Panc1 (cell line): ENCODE measurements at places on chromosomes 13 and 19.
A peak's percentile ranks its signal among the peaks of the same experiment; 100 is the strongest.

- no peaks in the 10 kb centered on the region for H3K27me3 ChIP-seq
- DNase-seq, result no peak
- no peak overlapping the region for H3K4me3 ChIP-seq
- no peaks in the 10 kb centered on the region for H3K36me3 ChIP-seq
Measured at GRCh38 chr13:37453246-37453645, 145.3 kb downstream of the POSTN start.

DNA sequence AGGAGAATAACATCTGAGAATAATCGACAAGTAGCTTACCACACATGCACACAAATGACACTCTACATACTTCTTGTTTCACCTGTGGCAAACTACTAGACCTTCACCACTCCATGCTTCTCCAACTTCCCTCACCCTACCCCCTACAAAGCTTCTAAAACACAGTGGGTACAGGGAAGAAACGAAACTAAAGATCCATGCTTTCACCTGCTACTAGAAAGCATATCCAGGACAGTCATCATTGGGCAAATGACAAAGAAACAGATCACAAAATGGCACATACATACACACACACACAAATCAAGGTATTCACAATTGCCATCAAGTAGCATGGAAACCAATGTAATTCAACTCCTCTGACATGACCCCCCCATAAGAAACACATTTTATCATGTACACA lies 10.6 kb downstream of the BRD4 start:
- H3K4me3 ChIP-seq, result no peak overlapping the region
- H3K27me3 ChIP-seq, result no peaks in the 10 kb centered on the region
- no peak for DNase-seq

DNA sequence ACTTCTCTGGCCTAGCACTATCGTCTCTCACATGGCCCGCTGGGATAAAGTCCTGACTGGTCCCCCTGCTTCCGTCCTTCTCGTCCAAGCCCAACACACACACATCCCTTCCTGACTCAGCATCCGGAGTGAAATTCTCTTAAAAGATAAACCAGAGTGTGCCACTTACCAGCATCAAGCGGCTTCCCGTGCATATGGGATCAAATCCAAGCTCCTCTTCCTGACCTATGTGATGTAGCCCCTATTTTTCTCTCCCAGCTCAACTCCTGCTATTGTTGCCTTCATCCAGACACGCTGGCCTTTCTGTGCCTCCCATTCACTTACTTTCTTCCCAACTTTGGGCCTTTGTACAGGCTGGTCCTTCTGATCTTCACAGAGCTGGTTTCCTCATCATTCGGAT lies 530.4 kb downstream of the DIAPH3 start:
- DNase-seq, result no peak
- H3K4me1 ChIP-seq, result no peaks in the 10 kb centered on the region
- H3K36me3 ChIP-seq, result no peaks in the 10 kb centered on the region
- H3K27me3 ChIP-seq, result no peaks in the 10 kb centered on the region

DNA sequence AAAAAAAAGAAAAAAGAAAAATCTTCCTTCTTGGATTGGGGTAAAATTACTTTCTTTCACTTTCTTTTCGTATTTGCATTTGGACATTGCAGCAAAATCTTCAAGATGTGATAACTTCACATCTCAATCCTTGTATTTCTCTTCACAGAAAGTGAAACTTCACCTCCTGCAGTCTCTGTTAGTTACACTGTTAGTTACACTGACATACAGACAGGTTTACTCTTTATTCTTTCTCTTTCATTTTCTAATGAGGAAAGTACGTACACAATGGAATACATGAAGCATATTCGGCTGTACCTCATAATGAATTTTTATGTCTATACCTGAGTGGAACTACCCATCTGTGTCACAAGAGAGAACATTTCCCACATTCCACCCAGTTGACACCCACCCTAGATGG lies 459.1 kb upstream of the GPC6 start:
- DNase-seq, result no peak
- no peaks in the 10 kb centered on the region for H3K36me3 ChIP-seq
- H3K4me3 ChIP-seq, result peak overlapping the region; percentile 17
- no peaks in the 10 kb centered on the region for H3K4me1 ChIP-seq
- H3K27ac ChIP-seq, result no peak overlapping the region
- no peaks in the 10 kb centered on the region for H3K27me3 ChIP-seq

DNA sequence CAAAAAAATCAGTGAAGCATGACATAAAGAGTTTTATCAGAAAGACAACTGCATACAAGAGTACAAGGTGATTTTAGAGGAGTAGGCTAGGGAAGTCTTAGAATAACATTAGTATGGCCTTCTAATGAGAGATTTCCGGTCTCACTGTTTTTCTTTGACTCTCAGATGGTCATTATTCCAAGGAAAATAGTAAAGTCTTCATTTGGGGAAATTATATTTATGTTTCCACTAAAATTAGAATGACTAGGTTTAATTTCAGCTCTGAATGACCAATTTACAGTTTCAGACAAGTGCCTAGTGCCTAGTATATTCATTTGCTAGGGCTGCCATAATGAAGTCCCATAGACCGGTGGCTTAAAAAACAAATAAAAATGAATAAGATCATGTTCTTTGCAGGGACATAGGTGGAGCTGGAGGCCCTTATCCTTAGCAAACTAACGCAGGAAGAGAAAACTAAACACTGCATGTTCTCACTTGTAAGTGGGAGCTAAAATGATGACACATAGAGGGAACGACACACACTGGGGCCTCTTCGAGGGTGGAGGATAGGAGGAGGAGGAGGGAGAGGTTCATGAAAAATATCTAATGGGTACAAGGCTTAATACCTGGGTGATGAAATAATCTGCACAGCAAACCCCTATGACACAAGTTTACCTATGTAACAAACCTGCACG lies 303.1 kb downstream of the PCDH9 start:
- no peak for DNase-seq
- no peaks in the 10 kb centered on the region for H3K27me3 ChIP-seq
- H3K4me3 ChIP-seq, result no peak overlapping the region
- no peaks in the 10 kb centered on the region for H3K4me1 ChIP-seq

- H3K27ac ChIP-seq, result no peak overlapping the region
- no peaks in the 10 kb centered on the region for H3K36me3 ChIP-seq
- DNase-seq, result no peak
- no peaks in the 10 kb centered on the region for H3K27me3 ChIP-seq
- H3K4me1 ChIP-seq, result no peaks in the 10 kb centered on the region
- no peak overlapping the region for H3K4me3 ChIP-seq
Measured at GRCh38 chr13:58921129-58921528, 1242.6 kb downstream of the DIAPH3 start.

GRCh38 chr13:31749929-31750328 lies 10.6 kb downstream of the RXFP2 start:
- H3K36me3 ChIP-seq, result no peaks in the 10 kb centered on the region
- H3K4me1 ChIP-seq, result no peaks in the 10 kb centered on the region
- H3K4me3 ChIP-seq, result no peak overlapping the region
- no peak overlapping the region for H3K27ac ChIP-seq
- H3K27me3 ChIP-seq, result peaks cover 9% of the 10 kb centered on the region
- DNase-seq, result no peak

DNA sequence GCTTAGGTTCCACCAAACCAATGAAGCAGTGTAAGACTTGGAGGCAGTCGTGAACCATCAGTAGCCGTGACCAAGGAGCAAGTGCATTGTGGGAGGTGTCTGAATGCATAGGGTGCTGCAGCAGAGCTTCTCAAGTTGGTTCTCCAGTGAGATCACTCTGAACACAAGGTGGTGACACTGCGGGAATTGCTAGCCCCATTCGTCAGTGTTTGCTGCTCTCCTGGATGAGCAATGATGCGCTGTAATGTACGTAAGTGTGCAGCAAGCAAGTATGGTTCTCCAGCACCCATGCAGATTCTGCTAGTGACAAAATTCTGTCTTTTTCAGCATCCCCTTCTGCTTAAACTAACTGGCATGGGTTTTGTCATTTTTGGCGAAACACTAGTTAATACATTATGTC lies 97.6 kb upstream of the HTR2A start:
- H3K27ac ChIP-seq, result no peak overlapping the region
- no peaks in the 10 kb centered on the region for H3K4me1 ChIP-seq
- DNase-seq, result no peak

- no peak for DNase-seq
- no peaks in the 10 kb centered on the region for H3K4me1 ChIP-seq
- no peak overlapping the region for H3K27ac ChIP-seq
Measured at GRCh38 chr19:15173746-15174404, 26.9 kb downstream of the NOTCH3 start.

DNA sequence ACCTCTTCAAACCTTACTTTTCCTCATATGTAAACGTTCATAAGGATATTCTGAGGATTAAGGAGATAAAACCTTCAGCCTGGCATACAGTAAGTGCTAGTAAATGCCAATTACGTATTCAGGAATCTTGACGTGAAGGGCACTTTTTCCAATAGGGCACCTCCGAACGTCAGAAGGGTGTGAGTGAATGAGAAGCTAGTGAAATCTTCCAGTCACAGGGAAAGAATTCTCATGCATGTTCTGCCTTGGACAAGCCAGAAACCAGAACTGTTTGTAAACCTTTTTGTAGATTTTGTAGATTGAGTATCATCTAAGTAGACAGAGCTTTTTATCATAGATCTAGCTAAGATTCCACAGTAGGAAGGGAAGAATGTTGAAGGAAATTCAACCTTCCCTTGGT lies 16.5 kb downstream of the DGKH start:
- H3K27me3 ChIP-seq, result no peaks in the 10 kb centered on the region
- no peaks in the 10 kb centered on the region for H3K4me1 ChIP-seq
- DNase-seq, result no peak

- H3K4me3 ChIP-seq, result peak overlapping the region; percentile 90
- peaks cover 4% of the 10 kb centered on the region for H3K4me1 ChIP-seq
- peaks cover 3% of the 10 kb centered on the region; the same call in 1 of the 2 replicates for H3K36me3 ChIP-seq
- H3K27ac ChIP-seq, result peak overlapping the region; percentile 84
Measured at GRCh38 chr13:113297370-113298042, 467 bp downstream of the LAMP1 start.

DNA sequence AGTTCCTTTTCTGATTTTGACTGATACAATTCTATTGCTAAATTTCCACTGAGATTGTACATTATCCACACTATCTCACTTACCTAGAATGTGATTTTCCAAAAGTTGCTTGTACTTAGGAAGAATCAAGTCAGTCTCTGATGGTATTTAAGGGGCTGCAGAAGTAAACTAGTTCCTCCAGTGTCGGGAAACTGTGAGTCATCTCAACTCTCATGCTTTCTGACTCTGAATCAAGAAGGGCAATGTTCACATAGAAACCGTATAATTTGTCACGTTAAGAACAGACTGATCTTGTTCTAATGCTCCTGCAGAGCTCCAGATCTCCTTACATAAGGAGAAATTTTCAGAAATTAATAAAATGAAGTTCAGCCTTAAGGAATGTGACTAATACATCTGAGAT lies 369.3 kb downstream of the KLF5 start:
- DNase-seq, result no peak
- no peaks in the 10 kb centered on the region for H3K4me1 ChIP-seq
- H3K4me3 ChIP-seq, result no peak overlapping the region
- no peak overlapping the region for H3K27ac ChIP-seq
- no peaks in the 10 kb centered on the region for H3K27me3 ChIP-seq
- no peaks in the 10 kb centered on the region for H3K36me3 ChIP-seq

DNA sequence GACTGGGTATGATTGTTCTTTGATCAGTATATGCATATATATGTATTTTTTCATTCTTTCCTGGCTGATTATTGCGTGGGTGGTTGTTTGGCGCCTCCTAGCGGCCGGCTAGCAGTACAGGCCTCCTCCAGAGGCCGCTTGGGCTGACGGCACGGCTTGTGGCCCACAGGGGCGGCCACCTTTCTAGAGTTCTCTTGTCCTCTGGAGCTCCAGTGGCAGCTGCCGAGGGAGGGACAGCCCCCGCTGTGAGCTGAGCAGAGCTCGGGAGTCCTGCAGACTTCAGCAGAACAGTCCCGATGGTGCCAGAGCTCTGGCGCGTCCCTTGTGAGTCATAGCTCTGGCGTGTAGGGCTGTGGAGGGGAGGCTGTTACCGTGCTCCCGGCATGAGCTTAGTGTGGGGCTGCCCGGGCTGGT lies 22.5 kb upstream of the ZNF429 start:
- no peaks in the 10 kb centered on the region for H3K4me1 ChIP-seq
- no peaks in the 10 kb centered on the region for H3K27me3 ChIP-seq
- H3K27ac ChIP-seq, result peak overlapping the region; percentile 48
- H3K36me3 ChIP-seq, result no peaks in the 10 kb centered on the region
- H3K4me3 ChIP-seq, result peak overlapping the region; percentile 20

DNA sequence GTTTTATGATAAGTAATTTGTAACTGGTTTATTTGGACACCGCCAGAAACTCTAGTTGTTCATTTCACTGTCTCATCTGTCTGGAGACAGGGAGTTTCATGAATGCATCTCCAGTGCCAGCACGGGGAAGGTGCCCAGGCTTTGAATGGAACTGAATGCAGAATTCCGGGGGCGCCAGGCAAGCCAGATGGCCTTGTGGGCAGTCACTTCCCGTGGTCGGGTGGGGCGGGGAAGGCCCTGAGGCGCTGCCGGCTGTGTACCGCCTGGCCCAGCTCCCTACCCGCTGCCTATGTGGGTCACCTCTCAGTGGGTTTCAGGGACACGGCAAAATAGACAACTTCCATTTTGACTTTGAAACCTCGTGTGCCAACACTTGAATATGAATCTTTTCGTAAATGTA lies 28.8 kb upstream of the MCF2L start:
- H3K27ac ChIP-seq, result no peak overlapping the region
- no peaks in the 10 kb centered on the region for H3K36me3 ChIP-seq
- DNase-seq, result no peak
- H3K4me1 ChIP-seq, result no peaks in the 10 kb centered on the region
- no peak overlapping the region for H3K4me3 ChIP-seq

DNA sequence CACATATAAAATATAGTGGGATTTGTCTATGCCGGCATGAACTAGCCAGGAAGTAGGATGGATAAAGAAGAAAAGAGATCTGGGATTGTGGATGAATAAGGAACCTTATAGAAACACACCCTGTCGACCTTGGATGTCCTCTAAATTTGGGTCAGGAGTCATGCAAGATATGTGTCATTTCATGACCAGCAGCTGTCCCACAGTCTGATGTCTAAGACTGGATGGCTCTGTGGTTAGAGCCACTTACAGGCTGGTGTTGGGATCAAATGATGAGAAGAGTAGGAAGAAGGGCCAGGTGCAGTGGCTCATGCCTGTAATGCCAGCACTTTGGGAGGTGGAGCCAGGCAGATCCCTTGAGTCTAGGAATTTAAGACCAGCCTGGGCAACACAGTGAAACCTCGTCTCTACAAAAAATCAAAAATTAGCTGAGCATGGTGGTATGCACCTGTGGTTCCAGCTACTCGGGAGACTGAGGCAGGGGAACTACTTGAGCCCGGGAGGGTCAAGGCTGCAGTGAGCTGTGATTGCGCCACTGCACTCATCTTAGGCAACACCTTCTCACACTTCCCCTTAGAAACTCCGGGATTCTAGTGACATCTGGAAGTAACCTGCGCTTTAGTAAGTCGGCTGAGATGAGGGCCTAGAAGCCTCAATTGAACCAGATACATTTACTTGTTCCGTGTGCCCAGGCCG lies 30.8 kb downstream of the TMED1 start:
- no peak overlapping the region for H3K27ac ChIP-seq
- no peak for DNase-seq
- H3K4me3 ChIP-seq, result no peak overlapping the region
- H3K27me3 ChIP-seq, result no peaks in the 10 kb centered on the region

GRCh38 chr13:48975101-48975855 lies 434 bp upstream of the FNDC3A start:
- DNase-seq, result no peak
- H3K27ac ChIP-seq, result peak overlapping the region; percentile 94
- peak overlapping the region; percentile 88 for H3K4me3 ChIP-seq
- H3K4me1 ChIP-seq, result peaks cover 19% of the 10 kb centered on the region
- no peaks in the 10 kb centered on the region for H3K36me3 ChIP-seq
